Tongue (tissue), 3 donors: ENCODE measurements at places on chromosomes 6 and 20. TPM values are rescaled to one million over a fixed set of nuclear protein-coding genes. Genes with fewer than 3 reads are reported as not detected.

The BNIP5 gene
- not detected for total RNA-seq

GRCh38 chr6:34425132-34425497 is 754 bp downstream of the RPS10 start:
- no peak for DNase-seq

DNA sequence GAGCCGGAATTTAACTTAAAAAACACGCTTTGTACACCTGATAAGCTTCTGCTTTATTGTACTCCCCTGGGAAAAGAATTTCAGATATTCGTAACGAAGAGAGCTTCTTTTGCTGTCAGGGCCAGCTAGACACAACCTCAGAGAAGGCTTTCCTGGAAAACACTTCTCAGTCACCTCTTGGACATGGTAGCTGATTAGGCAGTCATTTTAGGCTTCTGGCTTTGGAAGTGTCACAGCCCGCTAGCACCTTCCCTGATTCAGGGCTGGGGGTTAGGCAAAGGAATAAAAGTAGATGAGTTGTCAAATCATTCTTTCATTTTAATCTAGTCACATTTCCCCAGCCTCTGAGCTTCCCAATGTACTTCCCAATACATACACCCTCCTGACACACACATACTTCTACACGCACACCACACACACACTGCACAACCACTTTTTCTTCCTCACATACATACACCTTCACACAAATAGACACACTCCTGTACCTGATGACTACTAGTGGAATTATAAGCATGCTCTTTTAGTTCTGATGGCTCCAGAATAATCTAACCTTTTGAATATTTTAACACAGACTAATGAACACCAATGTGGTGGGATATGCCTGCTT is 34.9 kb upstream of the TINAG start:
- no peak for DNase-seq

GRCh38 chr6:35893246-35893645 is 27.7 kb downstream of the SRPK1 start:
- no peak for DNase-seq

GRCh38 chr6:161367472-161367871 is 93.6 kb upstream of the AGPAT4 start:
- no peak for DNase-seq
